Stimulated activated CD4-positive, alpha-beta T cell treated with anti-CD3 and anti-CD28 coated beads, Interleukin-2, amount 100 ng/mL, for 24 hours (primary cell): ENCODE measurements at places on chromosomes 4 and X.

- no peak for DNase-seq
Measured at GRCh38 chr4:2288051-2288541, 26.2 kb upstream of the MXD4 start.

GRCh38 chrX:37692918-37693317 is 7.3 kb downstream of the XK start:
- DNase-seq = no peak

GRCh38 chr4:41625531-41625930 is 87.6 kb downstream of the LIMCH1 start:
- no peak for DNase-seq

DNA sequence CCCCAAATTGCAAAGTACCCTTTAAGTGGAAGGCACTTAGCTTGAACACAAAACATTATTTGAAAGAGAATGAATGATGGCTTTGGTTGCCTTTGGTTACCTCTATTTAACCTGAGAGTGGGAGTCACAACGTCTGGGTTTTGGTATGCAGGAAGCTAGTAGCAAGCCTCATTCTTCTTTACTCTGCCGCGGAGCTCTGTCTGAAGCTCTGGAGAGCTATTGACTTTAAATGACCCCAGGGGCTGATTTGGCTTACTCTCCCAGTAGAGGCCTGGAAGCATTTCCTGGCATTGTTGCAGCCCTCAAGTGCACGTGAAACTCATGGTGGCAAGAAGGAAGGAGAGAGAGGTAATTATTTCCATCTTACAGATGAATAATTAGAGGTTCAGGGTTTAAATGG is 81.8 kb upstream of the MAGEA4 start:
- no peak for DNase-seq

GRCh38 chr4:2537011-2537830 is 774 bp downstream of the FAM193A start:
- peak; percentile 59 for DNase-seq

GRCh38 chr4:73762409-73762808 is 22.0 kb downstream of the CXCL8 start:
- DNase-seq = no peak

DNA sequence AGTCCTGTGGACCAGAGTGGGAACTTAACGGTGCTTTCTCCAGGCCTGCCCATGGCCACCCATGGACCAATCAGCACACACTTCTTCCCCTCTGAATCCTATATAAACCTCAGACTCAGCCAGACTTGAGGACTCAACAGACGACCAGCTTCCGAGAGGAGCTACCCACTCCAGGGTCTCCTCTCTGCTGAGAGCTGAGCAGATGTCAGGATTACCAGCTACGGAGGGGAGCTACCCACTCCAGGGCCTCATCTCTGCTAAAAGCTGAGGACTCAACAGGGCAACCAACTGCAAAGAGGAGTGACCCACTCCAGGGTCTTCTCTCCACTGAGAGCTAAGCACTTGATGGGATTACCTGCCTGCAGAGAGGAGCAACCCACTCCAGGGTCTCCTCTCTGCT is 80.0 kb upstream of the DDX60 start:
- no peak for DNase-seq

DNA sequence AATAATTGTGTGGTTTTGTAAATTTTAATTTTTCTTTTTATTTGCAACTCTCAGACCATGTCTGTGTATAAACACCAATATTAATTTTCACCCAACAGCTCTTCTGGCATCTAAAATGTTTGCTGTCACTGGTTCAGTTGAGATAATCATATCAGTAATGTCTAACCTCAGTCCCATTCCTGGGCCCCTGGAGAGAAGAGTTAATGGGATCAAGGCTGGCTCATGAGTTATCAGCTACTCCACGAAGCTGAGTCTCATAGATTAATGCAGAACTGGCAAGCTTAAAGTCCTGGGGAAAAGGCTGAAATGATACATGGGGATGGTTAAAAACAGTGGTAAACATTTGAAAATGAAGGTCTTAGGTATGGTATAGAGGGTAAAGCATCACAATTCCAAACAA is 28.4 kb upstream of the TSPAN5 start:
- DNase-seq = no peak

DNA sequence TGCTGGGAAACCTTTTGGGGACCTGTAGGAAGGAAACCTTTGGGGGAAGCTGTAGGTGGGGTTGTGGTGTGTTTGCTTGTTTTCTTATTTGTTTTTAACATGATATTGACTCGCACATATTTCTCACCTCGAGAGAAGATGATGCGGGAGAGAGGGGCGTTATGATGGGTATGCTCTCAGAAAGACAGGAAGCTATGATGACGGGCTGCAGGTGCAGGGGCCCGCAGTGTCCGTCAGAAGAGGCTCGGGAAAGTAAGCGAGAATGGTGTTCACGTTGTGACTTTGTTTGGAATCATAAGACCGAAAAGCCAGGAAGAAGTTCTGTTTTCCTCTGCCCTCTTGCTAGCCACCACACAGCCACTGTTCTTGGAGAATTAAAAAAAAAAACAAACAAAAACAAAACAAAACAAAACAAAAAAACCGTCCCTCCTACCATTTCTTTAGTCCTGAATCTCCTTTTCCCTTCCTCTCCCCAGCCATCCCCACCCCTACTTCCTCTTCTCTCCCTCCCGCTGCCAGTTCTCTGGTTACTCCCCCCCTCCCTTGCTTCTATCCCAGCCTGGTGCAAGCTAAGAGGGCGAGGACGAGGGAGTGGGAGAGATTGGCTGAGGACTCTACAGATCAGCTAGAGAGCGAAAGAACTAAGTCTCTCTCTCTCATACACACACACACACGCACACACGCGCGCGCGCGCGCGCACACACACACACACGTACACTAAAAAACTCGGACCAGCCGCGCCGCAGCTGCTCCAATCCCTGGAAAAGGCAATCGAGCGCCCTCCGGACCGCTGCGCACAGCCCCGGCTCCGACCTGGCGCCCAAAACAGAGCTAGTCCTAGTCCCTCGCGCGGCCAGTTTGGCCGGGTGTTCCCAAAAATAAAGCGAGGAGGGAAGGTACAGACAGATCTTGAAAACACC is at the start of gene BMP3:
Gene BMP3, plus strand, starts transcription at position 648 of the 920 bp plus-strand sequence. CDS start 577 bp downstream, outside the sequence.
- no peak for DNase-seq

DNA sequence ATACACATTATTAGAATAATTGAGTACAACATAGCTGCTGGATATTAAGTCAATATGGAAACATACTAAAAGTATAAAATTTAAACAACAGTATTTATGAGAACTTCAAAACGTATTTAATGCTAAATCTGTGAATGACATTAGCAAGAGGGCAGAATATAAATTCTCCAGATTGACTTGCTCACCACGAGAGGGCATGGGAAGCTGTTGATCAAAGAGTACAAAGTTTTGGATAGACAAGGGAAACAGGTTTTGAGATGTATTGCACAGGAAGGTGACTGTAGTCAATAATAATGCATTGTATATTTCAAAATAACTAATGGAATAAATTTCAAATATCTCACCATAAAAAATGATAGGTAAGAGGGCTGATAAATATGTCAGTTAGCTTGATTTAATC is 768.2 kb downstream of the CENPC start:
- DNase-seq = no peak

DNA sequence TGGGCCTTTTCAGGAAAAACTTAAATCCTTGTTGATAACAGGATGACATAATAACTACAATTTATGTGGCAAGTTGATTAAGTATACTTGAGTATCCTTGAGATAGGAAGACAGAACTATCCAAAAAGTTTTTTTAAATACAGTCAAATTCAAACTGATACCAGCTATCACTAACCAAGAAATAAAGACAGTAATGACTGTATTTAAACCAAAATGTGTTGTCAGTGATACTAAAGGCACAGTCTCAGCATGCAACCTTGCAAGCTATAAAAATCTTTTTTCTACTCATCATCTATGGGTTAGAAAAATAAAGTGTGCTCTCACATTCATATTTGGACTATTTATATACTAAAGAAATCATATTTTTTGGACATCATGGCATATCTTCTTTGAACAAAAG is 64.7 kb downstream of the PAPSS1 start:
- DNase-seq = no peak

GRCh38 chr4:166501941-166502382 is 628.9 kb downstream of the TLL1 start:
- DNase-seq = peak; percentile 3

GRCh38 chrX:17012465-17012864 is 66.0 kb downstream of the REPS2 start:
- no peak for DNase-seq

DNA sequence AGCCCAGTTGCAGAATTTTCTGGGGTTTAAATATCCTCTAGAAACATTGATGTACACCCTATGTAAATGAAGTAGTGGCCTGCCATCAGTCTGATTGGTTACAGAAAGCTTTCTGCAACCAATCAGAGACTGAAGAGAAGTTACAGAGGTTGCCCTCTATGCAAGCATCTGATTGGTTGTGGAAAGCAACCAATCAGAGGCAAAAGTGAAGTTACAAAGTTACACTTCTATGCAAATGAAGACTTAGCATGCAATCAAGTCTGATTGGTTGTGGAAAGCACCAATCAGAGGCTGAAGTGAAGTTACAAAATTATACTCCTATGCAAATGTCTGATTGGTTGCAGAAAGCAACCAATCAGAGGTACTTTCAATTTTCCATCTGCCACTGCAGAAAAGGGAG is 51.9 kb upstream of the USP9X start:
- no peak for DNase-seq

DNA sequence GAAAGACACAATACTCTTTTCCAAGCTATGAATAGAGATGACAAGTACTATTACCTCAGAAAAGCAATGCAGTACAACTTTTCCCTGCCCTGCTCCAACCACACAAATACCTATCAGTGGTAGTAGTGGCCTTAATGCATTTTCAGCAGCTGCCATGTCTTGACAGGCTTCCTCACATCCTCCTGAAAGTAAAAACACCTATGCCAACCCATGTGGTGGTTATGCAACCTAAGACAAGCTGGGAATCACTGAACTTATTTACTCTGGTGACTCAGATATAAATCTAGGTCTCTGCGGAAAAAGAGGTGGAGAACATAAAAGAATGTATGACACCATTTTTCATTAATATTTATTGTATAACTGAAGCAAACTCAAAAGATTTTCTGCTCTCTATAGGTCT is 14.5 kb downstream of the WDFY3 start:
- no peak for DNase-seq

DNA sequence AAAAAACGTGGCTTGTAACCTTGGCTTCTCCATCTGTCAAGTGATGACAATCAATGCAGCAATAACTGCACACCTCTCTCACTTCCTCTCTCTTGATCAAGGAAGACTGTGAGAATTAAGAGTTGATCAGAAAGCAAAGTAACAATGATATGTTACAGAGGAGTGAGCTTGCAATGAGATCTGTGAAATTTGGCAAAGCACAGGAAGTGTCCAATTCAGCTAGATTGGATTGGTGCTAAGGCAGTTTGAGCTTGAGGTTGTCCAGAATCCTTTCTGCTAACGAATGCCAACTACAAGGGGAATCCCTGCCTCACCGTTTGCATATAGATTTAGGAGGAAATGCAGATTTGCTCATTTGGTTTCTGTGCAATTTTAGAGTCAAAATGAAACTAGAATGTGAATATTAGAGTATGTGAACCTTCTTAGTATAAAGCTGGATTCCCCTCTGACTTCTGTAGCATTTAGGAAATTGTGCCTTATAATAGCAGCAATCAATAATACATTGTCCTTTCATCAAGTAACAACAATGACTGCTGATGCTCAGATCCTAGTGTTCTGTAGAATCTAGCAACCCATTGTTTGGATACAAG is 346.4 kb downstream of the PTTG2 start:
- DNase-seq = no peak

DNA sequence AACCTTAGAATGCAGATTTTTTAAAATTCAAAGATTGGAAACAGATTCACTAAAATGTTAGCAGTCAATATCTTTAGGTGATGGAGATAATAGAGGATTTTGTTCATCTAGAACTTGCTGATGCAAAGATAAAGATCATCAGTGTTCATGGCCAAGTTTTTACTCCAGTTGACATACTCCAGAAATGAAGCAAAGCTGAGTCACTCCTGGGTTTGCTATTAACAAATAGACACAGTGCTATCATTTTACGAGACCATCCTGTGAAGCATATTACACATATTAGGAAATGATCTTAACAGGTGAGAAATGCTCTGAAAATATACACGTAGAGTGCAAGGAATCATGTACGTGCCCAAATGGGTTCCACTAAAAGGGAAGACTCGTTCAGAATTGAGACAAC is 170.6 kb upstream of the FAM9B start:
- no peak for DNase-seq

GRCh38 chr4:145481942-145482208 is 222 bp downstream of the SMAD1 start:
- no peak for DNase-seq

GRCh38 chr4:126583509-126583908 is 1049.2 kb upstream of the INTU start:
- DNase-seq = no peak

- peak; percentile 16 for DNase-seq
Measured at GRCh38 chrX:68196939-68197791, 236.1 kb downstream of the OPHN1 start.

- DNase-seq = no peak
Measured at GRCh38 chr4:136751556-136751955, 780.7 kb downstream of the PCDH18 start.

- DNase-seq = no peak
Measured at GRCh38 chrX:74458736-74459135, 37.4 kb downstream of the SLC16A2 start.

- DNase-seq = no peak
Measured at GRCh38 chrX:85303544-85303943, 59.8 kb downstream of the ZNF711 start.

GRCh38 chrX:84046403-84046984 is 141.5 kb downstream of the RPS6KA6 start:
- peak; percentile 3 for DNase-seq

DNA sequence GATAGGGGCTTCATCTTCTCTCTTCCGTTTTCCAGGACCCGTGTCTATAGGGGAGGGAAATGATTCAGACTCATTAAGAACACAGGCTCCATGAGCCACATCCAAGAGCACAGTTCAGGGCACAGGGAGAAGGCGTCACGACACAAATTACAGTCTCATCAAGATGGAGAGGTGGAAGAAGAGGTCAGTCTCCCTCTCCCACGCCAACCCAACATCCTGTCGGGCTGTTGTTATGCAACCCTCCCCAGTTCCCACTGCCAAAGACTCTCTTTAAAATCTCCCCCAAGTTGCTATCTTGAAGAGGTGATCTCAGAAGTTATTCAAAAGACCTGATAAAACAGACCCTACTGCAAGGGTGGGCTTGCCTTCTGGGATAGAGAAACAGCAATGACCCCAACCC is 12.6 kb downstream of the ZMYM3 start:
- DNase-seq = no peak
